ENCODE measurements at places on chromosomes 1 and 21. TPM values are rescaled to one million over a fixed set of nuclear protein-coding genes. Genes with fewer than 3 reads are reported as not detected.
A peak's percentile ranks its signal among the peaks of the same experiment; 100 is the strongest.

GRCh38 chr21:31211836-31212235 lies 132.2 kb downstream of the TIAM1 start:
- DNase-seq = no peak

DNA sequence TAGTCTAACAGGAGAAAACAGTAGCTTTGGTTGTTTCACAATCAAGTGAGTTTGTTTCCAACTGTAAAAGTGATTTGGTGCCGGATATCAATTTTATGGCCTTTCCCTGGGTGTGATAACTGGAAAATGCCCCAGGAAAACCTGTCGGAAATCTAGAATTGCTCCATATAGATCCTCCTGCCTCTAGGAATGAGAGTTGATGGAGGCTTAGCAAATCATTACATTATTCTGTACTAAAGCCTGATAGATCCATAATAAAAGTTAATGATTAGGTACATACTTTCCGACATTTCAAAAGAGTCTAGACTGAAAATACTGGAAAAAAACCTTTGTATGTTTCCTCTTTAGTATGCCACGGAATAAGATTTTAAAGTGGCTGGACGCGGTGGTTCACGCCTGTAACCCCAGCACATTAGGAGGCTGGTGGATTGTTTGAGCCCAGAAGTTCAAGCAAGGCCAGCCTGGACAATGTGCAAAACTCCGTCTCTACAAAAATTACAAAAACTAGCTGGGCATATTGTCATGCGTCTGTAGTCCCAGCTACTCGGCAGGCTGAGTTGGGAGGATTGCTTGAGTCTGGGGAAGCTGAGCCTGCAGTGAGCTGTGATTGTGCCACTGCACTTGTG lies 70.0 kb upstream of the SLC45A1 start:
- DNase-seq = no peak

DNA sequence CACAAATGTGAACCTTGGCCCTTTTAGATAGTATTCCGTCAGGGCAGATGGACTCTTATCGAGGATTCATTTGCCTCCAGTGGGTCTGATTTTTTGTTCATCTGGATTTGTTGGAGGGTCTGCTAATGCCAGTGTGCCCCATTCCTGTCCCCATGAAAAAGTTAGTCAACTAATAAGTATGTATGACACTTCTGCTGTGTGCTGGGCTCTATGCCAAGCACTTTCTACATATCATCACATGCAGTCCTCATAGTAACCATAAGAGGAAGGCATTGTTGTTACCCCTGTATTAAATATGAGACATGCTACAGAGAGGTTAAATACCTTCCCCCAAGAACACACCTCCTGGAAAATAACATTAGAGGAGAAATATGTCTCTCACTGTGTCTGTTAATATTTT lies 46.6 kb upstream of the MAB21L3 start:
- no peak for DNase-seq

DNA sequence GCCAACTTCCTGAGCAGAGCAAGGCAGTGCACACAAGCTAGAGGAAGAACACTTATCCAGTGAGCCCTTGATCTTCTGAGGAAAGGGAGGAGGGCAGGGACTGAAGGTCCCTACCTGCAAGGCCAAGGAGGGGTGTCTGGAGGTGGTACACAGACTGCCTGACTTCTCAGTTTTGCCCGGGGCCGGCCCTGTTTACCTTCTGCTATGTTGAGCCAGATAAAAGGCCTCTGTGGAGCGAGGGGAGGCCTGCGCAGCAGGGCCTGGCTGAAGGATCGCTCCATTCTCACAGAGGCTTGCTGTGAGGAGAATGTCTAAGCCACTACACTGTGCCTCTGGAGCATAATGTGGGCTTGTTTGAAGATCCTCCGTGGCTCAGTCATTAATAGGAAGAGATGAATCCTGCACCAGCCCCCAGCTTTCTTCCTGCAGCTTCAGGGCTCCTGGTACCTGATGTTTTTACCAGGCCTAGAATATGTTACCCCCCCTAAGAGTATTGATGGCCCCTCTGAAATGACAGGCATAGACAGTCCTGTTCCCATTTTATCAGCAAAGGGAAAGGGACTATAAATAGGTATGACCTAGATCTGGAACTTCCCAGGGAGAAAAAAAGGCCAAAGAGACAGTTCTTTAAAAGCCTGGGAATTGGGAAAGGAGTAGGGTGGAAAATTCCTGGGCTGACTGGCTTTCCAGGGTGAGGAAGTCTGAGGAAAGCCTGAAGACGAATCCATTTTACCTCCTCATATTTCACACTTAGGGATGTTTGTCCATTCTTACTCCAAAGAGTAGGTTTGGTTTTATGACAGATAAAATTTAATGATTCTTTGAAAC lies 4.7 kb downstream of the POGK start:
- DNase-seq = no peak

DNA sequence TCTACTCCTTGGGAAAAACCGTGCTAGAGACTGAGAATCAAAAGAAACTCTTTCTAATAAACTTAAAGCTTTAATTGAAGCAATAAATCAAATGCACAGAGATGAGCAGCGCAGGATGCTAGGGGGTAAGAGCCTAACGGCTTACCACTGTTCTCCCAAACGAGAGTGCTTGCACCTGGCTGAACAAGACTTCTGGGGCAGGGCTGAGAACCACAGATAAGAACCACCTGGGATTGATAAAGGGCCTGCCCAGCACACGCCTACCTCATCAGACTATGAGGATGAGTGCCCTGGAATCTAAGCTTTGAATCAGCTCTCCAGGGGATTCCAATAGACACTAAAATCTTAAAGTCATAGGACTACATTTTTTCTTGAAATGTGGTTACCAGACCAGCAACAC lies 43.3 kb downstream of the KRTAP19-8 start:
- DNase-seq = no peak

DNA sequence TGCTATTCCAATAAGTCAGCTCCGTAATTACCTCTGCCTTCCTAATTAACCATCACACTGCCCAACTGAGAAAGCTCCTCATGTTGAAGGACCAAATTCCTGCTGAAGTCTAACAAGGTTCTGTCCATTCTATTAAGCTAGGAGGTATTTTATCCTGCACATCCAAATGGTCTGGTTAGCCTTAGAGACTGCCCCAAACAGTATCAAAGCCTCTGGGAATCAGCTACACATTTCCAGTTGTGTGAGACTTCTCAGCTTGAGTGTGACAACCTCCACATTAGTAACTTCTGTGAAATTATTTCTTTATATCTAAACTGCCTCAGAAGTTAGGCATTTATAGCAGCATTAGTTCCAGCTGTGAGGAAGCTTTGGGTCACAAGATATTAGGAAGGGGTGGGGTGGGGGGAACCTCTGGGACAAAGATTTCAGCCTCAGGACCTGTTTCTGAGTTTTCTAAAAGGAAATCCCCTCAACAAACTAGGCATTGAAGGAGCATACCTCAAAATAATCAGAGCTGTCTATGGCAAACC lies 150.5 kb upstream of the DUSP10 start:
- no peak for DNase-seq

DNA sequence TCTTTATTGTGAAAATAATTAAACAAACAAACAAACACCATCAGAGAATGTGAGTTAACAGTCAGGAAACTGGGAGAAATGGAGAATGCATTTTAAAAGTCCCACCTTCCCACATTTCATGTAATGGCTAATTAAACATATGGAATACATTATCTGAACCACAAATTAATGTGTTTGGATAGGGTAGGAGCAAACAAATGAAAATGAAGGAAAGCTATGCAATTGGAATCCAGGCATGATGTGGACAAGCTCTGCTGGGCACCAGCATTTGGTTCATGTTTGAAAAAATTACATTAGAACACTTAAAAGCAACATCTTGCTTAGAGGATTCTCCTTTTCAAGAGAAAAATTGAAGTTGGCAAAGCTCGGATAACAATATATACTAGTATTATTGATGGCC lies 628.1 kb downstream of the LMO4 start:
- no peak for DNase-seq

DNA sequence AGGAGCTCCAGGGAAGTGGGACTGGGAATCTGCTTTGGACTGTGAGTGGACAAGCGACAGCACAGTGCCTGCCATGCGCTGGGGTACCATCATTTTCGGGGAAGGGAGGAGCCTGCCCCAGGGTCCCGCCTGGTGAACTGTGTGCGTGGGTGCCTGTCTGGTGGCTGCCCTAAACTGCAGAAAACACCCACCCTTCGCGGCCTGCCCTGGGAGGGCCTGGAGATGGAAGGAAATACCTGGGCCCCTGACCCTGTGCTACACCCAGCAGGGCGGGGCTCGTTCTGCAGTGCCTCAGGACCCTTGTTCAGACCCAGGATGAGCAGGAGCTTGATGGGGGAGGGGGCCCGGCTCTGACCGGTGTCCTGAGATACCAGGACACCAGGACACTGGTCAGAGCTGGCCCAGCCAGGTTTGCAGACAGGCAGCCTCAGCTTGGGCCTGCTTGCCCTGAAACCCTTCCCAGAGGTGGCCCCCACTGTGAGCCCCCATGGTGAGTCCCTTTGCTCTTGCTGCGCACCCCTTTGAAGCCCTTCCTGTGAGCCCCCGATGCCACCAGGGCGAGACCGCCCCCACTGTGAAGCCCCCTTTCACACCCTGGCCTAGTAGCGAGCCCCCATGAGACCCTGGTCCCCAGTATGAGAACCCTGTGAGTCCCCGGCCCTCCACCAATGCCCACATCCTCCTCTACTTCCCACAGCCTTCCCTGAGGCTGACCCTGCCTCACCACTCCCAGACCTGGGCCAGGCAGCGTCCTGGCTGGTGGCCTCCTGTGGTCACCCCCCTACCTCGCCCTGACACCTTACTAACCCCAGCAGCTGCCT lies 2.6 kb downstream of the GJC2 start:
- DNase-seq = no peak

- no peak for DNase-seq
Measured at GRCh38 chr1:197438010-197438790, 170.1 kb downstream of the CRB1 start.

DNA sequence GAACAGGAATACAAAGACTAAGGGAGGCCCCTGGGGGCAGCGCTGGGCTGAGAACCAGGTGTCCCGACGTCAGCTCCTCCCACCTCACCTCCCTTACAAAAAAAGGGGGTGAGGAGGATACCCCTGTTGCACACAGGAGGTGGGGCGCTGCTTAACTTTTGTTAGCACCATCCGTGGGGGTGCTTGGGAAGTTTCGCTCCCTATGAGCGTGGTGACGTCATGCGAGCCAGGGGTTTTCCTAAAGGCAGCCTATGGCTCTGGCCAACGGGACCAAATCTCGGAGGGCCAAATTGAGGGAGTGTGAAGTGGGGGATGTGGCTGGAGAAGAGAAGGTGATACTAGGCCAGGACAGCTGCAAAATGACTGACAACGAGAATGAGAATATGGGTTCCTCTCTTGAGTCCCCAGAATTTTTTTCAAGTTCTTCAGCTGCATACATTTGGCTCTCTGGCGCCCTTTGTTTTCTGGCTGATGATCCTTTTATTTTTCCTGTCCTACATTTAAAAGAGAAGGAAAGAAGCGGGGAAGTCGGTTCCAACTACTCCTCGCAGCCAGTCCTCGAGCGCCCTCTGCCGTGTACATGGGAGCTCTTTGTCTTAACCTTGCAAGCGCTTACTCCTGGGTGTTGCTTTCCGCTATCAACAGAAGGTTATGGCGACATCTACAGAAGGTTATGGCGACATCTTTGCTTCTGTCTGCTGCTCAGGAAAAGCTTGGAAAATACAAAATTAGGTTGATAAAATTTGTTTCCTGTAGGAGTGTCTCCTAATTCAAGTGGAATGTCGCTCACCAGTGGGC lies 48.0 kb upstream of the ZC3H11B start:
- peak; percentile 62 for DNase-seq

The FALEC gene
- not detected for total RNA-seq

The RGS18 gene
- total RNA-seq = 0.19 TPM

The WNT3A gene
- total RNA-seq = not detected
